ENCODE measurements at places on chromosomes 1 and 21.

- no peak for DNase-seq
These were observed 22.8 kb downstream of the ERG start for GRCh38 chr21:38475519-38475918.

- no peak for DNase-seq
These were observed 4.7 kb downstream of the GPR3 start for GRCh38 chr1:27397110-27397509.

DNA sequence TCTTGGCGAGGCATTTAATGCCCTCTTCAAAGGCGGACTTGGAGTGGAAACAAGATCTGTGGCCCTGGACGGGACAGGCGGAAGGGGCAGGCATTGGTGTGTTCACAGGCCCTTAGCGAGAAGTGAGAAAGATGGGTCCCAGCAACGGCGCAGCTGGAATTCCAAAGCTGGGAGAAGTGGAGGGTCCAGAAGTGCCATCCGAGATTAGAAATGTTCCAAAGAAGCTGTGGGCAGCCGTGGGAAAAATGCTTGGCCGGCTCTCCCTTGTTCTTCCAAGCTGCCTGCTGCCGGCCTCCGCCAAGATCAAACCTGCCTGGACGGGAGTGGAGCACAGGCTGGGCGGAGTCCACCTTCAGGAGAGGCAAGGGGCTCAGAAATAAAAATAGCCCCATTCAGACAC lies 69.4 kb upstream of the ACTRT2 start:
- no peak for DNase-seq

DNA sequence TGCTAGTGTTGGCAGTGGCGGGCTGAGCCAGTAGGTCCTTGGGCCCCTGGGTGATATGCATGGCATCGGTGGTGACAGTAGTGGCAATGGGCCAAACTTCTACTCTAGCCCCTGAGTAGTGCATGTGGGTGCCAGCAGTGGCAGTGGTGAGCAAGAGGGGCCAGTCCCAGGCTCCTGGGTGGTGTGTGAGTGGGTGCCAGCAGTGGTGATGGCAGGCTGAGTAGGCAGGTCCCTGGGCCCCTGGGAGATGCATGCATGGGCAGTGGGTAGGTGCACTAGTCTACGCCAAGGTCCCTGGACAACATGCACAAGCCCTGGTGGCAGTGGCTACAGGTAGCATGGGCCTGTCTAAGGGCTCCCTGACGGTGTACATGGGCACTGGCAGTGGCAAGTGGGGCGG lies 24.6 kb upstream of the TTC22 start:
- no peak for DNase-seq

GRCh38 chr1:925561-926421 lies 2.1 kb downstream of the SAMD11 start:
- no peak for DNase-seq

DNA sequence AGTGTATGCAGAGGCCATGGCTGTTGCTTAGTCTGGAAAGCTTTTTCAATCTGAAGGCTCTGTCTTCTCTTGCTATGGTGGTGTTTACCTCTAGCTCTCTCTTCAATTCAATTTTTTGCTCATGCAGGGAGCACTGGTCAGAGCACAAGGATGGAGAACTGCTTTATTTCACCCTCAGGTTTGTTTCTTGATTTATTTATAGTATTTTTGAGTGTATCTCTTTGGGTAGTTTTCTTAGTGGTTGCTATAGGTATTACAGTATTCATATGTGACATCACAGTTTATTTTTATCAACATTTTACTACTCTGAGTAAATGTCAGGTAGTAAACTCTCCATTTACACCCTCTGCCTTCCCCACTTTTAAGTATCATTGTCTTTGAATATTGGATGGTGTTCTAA lies 147.9 kb downstream of the RASAL2 start:
- no peak for DNase-seq

GRCh38 chr1:85573322-85573721 lies 7.2 kb upstream of the CCN1 start:
- no peak for DNase-seq

- no peak for DNase-seq
These were observed 23.4 kb downstream of the SCAF4 start for GRCh38 chr21:31708541-31708940.

- no peak for DNase-seq
These were observed 266.5 kb upstream of the USP24 start for GRCh38 chr1:55481634-55482033.

GRCh38 chr21:41783476-41784180 lies 16.8 kb upstream of the RIPK4 start:
- DNase-seq, result no peak

DNA sequence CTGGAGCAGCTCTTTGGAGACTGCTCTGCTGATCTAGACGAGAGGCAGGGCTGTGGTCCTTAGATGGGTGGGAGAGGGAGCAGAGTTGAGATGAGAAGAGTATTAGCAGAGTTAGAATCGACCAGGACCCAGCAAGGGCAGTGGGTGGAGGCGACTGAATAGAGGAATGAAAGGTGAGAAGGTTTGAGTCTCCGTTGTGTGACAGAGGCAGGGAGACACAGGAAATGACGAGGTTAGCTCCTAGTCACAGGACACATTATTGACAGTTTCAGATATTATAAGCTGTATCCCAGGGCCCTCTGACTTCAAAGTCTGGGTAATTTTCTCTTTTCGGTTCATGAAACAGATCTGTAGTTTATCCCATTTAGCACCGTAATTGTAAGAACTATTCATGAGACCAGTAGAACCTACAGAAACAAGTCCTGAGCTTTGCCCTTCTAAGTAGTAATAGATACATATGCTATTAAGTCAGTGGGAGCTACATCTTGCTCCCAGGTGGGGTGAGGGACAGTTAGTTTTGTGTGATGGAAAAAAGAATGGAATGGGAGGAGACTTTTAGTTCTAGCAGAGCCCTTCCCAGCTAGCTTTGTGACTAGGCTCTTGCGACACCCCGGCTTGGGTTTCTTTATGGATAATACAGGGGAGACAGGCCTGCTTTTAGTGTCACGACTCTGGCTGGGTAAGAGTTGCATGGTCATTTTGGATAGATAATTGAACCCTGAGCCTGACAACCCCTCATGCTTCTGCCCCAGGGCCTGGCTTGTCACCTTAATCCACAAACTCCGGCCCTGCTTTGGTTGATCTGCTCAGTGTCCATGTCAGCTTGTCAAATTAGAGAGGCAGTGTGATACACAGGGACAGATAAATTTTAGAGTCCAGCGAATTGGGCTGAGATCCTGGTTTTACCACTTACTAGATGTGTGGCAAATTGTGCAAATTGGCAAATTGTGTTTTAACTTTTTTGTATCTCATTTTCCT lies 70.2 kb downstream of the UCK2 start:
- no peak for DNase-seq

- DNase-seq, result no peak
These were observed 44.9 kb downstream of the ACTA1 start for GRCh38 chr1:229388897-229389580.

- DNase-seq, result no peak
These were observed 121.5 kb downstream of the CAMTA1 start for GRCh38 chr1:6906783-6907182.

GRCh38 chr1:203380420-203381150 lies 29.7 kb upstream of the FMOD start:
- no peak for DNase-seq

- no peak for DNase-seq
These were observed 27.3 kb upstream of the EDEM3 start for GRCh38 chr1:184781941-184782340.

GRCh38 chr1:205124726-205125125 lies 2.9 kb upstream of the RBBP5 start:
- no peak for DNase-seq

DNA sequence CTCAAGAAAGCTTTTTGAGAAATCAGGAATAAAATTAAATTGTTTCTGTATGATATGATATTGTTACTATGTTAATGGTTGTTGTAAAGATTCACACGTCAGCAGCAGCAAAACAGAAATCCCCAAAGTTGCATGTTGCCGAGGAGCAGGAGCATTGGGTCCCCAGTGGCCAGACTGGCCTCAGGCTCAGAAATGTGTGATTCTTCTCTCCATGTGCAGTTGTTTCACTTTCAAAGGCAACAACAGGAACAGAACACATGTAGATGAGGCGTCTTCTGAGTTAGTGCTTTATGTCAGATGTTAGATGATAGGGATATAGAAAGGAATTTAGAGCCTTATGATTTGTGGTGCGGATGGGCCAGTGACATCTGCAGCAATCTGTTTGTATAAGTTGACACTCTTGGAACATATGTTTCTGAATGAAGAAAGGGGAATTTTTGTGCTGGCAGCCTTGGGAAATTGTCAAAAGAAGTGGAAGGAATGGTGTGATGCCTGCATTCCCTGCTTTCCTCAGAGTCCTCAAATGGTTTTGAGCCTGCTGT lies 2.1 kb upstream of the TTLL7 start:
- DNase-seq, result no peak

DNA sequence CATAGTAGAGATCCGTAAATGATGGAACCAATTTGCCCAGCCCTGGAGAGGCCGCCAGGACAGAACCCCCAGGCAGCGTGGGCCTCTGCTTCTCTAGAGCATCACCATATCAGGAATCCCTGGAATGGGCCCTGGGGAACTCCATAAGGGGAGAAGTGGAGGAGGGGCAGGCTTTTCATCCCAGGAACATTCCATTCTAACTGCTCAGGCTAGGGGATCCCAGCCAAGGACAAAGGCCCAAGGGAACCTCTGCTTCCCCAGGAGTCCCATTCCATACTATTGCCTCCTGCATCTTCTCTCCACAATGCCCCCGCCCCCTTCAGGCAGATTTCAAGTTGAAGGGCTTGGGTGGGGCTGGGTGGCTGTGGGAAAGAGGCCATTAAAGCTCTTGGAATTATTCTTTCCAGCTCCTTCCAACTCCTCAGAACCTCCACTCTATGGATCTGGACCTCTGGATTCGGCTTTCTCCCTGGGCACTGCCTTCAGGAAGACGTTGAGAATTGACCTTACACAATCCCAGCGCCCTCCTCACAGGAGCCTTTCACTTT lies 6.0 kb downstream of the TRNP1 start:
- no peak for DNase-seq
